ENCODE measurements at places on chromosomes 7 and 10.

GRCh38 chr10:72104472-72105097 is 16.2 kb upstream of the SPOCK2 start:
- no peak for DNase-seq

- no peak for DNase-seq
Observed at GRCh38 chr7:52940481-52940880, 95.0 kb upstream of the POM121L12 start.

DNA sequence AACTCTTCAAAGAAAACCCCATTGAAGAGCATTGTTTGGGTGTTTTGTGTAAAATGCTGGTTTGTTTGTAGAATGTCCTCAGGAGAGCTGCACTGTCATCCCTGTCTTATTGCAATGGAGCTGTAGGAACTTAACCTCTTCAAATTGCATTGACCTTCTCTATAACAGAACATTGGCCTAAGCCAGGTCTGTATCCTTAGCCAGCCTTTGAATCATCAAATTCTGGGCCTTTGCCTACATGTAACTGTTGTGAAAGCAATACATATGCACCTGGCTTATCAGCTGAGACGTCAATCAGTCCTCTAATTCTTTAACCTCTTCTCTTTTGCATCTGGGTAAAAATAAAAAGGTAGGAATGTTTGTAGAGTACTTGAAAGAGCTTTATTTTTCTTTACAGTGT is 196.0 kb downstream of the CSTF2T start:
- no peak for DNase-seq

- peak; percentile 39 for DNase-seq
Observed at GRCh38 chr7:1961701-1962276, 271.0 kb downstream of the MAD1L1 start.
